ENCODE measurements at places on chromosomes 6 and 20.

- DNase-seq, result no peak
These were observed 10.9 kb downstream of the TFB1M start for GRCh38 chr6:155303361-155303870.

DNA sequence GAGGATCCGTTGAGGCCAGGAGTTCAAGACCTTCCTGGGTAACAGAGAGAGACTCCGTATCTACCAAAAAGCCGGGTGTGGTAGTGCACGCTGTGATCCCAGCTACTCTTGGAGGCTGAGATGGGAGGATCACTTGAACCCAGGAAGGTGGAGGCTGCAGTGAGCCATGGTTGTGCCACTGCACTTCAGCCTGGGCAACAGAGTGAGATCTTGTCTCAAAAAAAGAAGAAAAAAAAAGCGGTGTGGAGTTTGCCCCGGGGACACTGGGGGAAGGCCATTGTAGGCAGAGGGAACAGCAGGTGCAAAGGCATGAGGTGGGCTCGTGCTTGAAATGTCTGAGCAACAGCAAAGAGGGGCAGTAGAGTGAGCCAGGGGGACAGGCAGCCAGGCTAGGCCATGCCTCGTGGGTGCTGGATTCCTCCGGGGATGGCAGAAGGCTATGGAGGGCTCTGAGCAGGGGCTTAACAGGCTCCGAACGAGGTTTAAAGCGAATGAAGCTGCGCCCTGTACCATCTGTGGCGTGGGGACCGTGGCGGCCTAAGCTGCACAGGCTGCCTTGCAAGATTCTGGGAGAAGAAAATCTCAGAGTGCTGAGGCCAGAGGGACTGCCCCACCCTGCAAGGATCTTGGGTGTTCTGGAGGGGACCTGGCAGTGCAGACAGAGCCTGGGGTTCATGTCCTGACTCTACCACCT is 36.9 kb upstream of the NOL4L start:
- no peak for DNase-seq

- DNase-seq, result peak; percentile 40
These were observed 4.0 kb downstream of the VARS1 start for GRCh38 chr6:31791324-31792089.

- peak; percentile 31 for DNase-seq
These were observed 84.0 kb downstream of the MTHFD1L start for GRCh38 chr6:150949526-150949925.

GRCh38 chr6:23454080-23454976 is 671.7 kb upstream of the NRSN1 start:
- DNase-seq, result no peak

DNA sequence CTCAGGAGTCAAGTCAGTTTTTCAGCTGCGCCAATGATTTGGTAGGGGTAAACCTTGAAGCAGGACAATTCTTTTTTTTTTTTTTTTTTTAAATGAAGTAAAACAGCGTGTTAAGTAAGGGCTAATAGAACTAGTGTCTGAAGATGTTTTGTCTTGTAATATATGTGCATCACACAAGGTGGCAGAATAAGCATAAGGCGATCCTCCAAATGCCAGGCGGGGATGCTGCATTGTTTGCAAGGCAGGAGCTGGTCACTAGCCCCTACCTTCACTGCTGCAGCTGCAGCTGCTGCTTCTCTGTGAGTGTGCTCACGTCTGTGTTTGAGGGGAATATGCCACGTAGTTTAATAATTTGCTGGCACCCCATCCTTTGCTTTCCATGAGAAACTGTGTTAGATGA is 272.7 kb upstream of the MAP3K7 start:
- DNase-seq, result no peak

GRCh38 chr6:39206250-39206721 is 23.0 kb downstream of the KCNK5 start:
- DNase-seq, result no peak

DNA sequence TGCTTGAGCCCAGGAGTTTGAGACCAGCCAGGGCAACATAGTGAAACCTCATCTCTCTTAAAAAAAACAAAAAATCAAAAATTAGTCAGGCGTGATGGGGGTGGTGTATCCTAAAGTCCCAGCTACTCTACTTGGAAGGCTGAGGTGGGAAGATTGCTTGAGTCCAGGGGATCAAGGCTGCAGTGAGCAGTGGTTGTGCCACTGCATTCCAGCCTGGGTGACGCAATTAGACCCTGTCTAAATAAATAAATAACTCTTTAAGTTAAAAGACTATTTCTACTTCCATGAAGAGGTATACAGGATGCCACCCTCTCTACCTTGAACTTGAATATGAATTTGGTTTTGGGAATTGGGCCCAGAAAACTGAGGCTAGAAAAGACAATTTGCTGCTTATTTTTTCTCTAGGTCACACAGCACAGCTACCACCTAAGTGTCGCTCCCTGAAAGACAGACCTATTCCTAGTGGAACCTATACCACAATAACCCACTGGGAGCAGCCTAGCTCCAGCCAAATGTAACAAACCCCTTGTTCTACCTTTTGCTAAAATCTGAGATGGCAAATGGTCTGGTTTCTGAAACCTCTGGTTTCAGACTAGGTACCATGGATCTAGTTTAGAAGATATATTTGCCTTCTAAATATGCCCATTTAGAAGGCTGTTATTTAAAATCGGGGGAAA is 35.2 kb downstream of the HMGCLL1 start:
- no peak for DNase-seq

DNA sequence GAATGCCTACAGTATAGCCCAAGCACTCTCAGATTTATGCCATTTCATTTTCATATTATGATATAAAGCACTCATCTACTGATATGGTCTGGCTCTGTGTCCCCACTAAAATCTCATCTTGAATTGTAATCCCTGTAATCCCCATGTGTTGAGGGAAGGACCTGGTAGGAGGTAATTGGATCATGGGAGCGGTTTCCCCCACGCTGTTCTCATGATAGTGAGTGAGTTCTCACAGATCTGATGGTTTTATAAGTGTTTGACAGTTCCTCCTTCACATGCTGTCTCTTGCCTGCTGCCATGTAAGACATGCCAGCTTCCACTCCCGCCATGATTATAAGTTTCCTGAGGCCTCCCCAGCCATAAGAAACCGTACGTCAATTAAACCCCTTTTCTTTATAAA is 171.7 kb downstream of the OTOR start:
- DNase-seq, result no peak
